ENCODE measurements at places on chromosomes 12 and 14. TPM values are rescaled to one million over a fixed set of nuclear protein-coding genes. Genes with fewer than 3 reads are reported as not detected.
A peak's percentile ranks its signal among the peaks of the same experiment; 100 is the strongest.

GRCh38 chr14:104219731-104220214, 81.4 kb downstream of the KIF26A start:
- peaks cover 21% of the 10 kb centered on the region for H3K27me3 ChIP-seq
- DNase-seq: no peak
- H3K36me3 ChIP-seq: no peaks in the 10 kb centered on the region
- no peak overlapping the region for H3K4me3 ChIP-seq
- peaks cover 49% of the 10 kb centered on the region for H3K4me1 ChIP-seq

DNA sequence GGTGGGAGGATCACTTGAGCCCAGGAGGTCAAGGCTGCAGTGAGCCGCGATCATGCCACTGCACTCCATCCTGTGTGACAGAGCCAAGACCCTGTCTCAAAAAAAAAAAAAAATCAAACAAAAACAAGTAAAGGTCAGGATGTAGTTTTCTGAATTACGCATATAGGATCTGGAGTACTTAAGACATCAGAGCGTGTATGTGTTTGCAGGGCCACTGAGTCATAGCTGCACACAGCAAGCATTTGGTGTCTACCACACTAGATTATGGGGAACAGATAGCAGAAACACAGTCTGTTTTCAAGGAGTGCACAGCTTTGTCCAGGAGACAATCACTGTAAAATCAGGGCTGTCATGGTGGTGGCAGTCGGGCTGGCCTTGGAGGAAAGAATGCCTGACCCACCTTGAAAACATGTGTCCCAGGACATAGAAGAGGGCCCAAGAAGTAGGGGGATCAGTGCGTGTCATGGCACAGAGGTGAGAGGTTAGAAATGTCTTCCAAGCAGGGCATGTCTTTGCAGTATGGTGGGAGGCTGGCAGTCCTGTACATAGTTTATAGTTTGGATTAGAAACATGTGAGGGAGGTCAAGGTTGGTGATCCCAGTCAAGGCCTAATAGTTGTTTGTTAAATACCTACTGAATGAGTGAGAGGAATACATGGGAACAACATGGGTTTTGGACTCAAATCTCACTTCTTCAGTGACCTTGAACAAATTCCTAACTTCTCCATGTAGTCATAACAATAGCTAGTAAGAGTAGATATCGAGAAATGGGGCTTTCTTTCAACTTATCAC, 23.6 kb upstream of the C12orf71 start:
- no peaks in the 10 kb centered on the region for H3K27me3 ChIP-seq
- H3K4me3 ChIP-seq: no peak overlapping the region
- H3K36me3 ChIP-seq: no peaks in the 10 kb centered on the region
- no peak for DNase-seq

DNA sequence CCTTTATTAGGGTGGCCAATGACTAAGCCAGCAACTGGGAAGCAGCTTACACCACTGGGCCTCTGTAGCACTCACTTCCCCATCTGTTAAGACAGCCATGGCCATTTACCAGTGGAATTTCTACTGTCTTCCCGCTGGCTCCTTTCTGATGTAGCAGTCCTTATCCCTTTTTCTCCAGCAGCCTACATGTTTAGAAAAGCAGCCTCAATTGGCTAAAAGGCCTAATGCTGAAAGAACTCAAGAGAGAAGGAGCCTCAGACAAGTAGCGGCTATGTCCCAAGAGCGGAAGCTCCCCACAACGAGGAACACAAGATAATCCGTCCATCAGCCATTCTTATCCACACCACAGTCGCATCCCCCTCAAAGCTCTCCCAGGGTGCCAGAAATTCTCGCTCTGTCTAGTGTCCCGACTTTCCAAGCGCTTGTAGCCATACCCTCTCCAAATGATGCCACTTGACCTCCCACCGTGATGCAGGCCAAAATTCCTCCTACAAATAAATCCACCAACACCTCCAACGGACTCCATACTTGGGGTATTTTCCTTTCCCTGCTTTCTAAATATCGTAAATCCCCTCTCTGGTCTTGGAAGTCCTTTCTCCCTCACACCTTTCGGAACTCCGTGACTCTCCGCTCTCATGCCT, 624 bp downstream of the M6PR start:
- H3K36me3 ChIP-seq: peaks cover 15% of the 10 kb centered on the region
- peaks cover 16% of the 10 kb centered on the region for H3K4me1 ChIP-seq
- H3K27me3 ChIP-seq: no peaks in the 10 kb centered on the region
- peak overlapping the region; percentile 99 for H3K27ac ChIP-seq
- H3K4me3 ChIP-seq: peak overlapping the region; percentile 74
- DNase-seq: peak; percentile 42

DNA sequence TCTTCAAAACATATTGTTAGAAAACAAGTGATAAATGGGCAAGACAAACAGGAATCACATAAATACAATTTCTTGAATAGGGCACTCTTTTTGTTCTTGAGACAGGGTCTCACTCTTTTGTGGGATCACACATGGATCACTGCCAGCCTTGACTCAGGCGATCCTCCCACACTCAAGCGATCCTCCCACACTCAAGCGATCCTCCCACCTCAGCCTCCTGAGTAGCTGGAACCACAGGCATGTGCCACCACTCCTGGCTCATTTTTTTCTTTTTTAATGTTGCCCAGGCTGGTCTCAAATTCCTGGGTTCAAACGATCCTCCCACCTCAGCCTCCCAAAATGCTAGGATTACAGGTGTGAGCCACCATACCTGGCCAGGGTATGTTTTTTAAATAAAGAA, 57.4 kb downstream of the ATP2B1 start:
- no peaks in the 10 kb centered on the region for H3K27me3 ChIP-seq
- H3K27ac ChIP-seq: no peak overlapping the region
- no peaks in the 10 kb centered on the region for H3K4me1 ChIP-seq
- no peak overlapping the region for H3K4me3 ChIP-seq
- H3K36me3 ChIP-seq: peaks cover 23% of the 10 kb centered on the region
- no peak for DNase-seq

RIMBP2 gene
- total RNA-seq: 2.0 TPM

DNA sequence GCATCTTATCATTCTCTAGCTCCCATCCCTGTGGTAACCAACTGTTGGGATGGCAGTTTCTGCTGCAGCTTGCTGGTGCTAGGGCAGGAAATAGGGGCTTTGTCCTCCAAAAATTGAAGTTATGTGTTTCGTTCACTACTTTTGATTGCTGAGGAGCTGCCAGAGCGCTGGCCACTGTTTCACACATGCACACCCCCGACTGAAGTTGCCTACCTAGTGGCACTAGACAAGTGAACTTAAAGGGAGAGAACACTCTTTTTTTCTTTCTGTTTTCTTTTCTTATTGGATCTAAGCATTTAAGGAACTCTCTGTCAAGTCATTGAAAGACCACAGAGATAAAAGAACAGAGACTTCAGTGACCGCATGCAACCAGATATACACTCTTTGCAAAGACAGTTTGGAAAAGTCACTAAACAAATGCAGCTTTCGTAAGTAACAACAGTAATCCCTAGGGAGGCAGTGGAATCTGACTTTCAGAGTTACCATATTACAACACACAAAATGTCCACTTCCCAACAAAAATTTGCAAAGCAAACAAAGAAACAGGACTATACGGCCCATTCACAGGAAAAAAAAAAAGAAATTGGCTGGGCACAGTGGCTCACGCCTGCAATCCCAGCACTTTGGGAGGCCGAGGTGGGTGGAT, 12.0 kb downstream of the TFCP2 start:
- peak; percentile 15 for DNase-seq
- no peak overlapping the region for H3K4me3 ChIP-seq
- H3K36me3 ChIP-seq: peaks cover 3% of the 10 kb centered on the region
- no peaks in the 10 kb centered on the region for H3K4me1 ChIP-seq
- no peaks in the 10 kb centered on the region for H3K27me3 ChIP-seq

Data from muscle of leg (tissue), 16 donors.